Activated T-cell treated with anti-CD3 and anti-CD28 coated beads for 1 hour (primary cell): ENCODE measurements at places on chromosomes 11 and 22.
A peak's percentile ranks its signal among the peaks of the same experiment; 100 is the strongest.

GRCh38 chr11:31619980-31620379 lies 110.4 kb downstream of the ELP4 start:
- DNase-seq: no peak

GRCh38 chr22:19016081-19016766 lies 80.1 kb upstream of the PRODH start:
- no peak for DNase-seq

DNA sequence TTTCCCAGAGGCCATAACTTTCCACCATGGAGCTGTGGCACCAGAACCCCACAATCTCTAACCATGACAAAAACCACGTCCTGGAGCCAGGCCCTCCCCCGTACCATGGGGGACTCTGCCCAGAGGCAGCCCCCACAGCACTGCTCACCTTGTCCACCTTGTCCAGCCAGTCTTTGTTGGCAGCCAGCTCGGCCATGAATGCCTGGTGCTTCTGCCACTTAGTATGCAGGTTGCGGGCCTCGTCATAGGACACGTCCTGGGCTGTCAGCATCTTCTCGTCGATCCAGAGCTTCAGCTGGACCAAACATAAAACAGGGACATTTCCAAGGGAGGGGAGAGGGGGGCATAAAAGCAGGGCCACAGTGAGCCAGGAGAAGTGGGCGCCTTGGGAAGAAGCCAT lies 20.8 kb upstream of the RBM4B start:
- no peak for DNase-seq

GRCh38 chr11:128157423-128158298 lies 429.7 kb downstream of the ETS1 start:
- peak; percentile 55 for DNase-seq

GRCh38 chr11:59273373-59273841 lies 60.7 kb upstream of the MPEG1 start:
- DNase-seq: no peak

- no peak for DNase-seq
Measured at GRCh38 chr11:235609-235996, 539 bp downstream of the SIRT3 start.

DNA sequence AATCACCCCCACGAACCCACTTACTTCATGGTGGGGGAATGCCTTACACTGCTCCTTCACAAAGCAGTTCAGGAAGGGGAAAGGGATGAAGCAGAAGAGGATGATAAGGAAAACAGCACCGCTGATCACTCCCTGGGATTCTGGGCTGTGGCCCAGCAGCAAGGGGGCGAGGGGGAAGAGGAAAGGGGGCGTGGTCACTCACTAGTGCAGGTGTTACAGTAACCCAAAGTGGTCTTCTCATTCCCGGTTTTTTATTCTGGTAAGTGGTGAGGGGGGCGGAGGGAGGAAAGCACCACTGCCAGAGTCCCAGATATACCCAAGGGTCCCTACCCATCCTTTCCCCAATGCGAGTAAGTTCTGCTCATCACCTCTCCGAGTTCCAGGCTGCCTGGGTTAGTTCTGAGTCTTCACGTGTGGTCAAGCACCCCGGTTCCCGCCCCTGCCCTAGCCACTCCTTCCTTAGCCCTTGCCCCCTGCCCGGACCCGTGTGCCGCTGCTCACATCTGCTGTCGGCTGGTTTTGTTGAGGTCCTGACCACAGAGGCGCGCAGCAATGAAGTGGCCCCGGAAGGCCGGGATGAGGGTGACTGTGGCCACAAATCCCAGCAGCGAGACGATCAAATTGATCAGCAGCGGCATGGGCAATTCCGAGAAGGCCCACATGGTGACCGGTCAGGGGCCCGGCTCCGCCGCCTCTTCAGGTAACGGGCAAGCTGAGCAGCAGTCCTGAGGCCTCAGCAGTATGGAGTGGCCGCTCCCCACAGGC lies 477 bp downstream of the DPAGT1 start:
- DNase-seq: no peak

- DNase-seq: no peak
Measured at GRCh38 chr11:68670208-68670992, 13.9 kb upstream of the GAL start.

DNA sequence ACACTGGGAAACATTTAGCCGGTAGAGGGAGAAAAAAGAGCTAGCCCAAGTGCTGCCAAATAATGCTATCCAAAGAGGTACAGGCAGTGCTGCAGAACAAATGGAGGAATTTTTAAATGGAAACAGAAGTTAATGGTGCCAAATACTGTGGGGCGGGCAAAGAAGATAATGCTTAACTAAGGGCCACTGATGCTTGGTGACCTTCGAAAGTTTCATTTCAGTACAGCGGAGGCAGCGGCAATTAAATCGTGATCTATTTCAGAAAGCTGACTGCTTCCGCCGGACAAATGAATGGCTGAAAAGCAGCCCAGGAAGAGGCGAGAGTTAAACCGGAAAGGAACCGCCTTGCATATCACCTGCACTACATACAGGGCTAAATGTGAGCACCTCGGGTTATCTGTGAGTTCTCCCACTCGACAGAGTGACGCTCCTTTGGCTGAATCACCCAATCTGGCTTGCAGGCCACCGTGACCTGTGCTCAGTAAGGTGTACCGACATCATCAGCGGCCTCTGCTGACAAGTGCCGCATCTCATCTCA lies 42.1 kb downstream of the CADM1 start:
- DNase-seq: no peak

- no peak for DNase-seq
Measured at GRCh38 chr11:115958089-115959000, 454.1 kb upstream of the CADM1 start.

DNA sequence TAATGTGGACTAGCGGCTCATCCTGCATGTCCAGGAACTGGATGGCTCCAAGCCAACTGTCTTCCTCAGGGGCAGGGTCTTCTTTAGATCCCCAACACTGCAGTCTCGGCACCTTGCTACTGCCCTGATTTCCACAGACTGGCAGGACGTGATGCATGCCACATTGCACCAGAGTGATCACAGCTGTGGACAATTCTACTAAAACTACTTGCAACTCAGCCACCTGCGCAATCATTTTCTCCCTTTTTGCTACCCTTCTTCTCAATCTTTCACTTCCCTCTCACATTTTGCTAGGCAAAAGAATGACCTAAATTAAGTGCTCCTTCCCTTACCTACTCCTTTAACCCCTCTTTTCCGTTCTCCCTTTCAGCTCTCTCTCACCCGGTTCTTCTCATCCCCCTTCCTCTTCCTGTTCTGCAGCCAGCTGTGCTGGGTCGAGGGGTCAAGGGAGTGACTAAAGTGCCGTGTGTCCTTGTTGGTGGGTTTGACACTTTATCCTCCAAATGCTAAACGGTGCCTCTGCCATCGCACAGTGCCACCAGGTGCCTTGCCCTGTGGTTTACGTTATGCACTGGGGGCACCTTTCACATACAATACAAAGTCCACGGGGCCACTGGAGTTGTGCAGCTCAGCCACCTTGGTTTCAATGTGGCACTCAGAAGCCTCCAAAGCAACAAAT lies 11.5 kb upstream of the PEX26 start:
- DNase-seq: no peak

- DNase-seq: no peak
Measured at GRCh38 chr22:47102648-47103047, 340.2 kb downstream of the TBC1D22A start.

DNA sequence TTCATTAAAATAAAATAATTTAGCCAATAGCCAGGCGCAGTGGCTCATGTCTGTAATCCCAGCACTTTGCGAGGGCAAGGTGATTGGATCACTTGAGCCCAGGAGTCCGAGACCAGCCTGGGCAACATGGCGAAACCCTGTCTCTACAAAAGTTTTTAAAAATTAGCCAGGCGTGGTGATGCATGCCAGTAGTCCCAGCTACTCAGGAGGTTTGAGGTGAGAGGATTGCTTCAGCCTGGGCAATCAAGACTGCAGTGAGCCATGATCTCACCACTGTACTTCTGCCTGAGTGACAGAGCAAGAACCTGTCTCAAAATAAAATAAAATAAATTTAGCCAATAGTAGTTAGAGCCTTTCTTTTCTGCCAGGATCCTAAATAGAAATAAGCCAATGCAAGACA lies 12.2 kb downstream of the HPS5 start:
- DNase-seq: no peak

DNA sequence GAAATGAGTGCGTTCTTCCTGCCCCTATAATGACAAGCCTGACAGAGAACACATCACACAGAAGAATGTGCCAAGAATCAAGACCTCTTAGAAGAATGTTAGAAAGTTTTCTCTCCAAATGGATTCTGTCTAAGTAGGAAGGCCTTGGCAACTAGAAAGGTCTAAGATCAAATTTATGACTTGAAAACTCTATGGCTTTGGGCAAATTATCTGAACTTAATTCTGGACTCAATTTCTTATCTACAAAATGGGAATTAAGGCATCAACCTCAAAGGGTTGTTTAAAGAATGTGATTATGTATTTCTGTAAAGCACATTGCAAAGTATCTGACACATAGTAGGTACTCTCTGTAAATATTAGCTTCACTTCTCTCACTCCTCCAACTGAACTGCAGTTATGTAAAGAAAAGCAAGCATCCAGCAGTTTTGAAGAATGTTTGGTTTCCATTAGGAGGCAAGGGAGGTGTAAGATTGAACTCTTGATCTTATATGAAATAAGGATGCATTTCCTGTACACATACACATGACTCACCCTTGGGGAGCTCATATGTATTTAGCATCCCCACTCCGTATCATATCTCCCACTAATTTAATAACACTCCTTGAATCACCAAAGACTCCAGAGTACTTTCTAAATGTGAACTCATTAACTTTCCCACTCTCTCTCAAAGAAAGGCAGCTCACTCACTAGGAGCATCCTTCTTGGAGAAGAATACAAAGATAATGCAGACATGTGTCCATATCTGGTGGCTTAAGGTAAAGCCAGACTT lies 77.6 kb downstream of the ETS1 start:
- DNase-seq: no peak

- no peak for DNase-seq
Measured at GRCh38 chr11:68956547-68957254, 24.1 kb downstream of the MRGPRD start.

DNA sequence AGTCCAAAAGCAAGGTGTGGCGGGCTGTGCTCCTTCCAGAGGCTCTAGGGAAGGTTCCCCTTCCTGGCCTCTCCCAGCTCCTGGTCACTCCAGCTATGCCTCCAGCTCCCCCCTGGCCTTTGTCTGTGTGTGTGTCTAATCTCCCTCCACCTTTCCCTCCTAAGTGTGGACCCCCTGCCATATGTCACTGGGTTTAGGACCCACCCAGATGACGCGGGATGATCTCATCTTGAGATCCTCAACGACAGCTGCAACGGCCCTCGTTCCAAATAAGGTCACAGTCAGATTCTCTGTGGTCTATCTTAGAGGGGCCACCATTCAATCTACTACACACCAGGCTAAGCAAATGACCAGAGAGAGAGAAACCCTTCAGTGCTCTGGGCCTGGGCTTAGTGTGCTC lies 107.9 kb downstream of the ARHGAP8 start:
- no peak for DNase-seq

DNA sequence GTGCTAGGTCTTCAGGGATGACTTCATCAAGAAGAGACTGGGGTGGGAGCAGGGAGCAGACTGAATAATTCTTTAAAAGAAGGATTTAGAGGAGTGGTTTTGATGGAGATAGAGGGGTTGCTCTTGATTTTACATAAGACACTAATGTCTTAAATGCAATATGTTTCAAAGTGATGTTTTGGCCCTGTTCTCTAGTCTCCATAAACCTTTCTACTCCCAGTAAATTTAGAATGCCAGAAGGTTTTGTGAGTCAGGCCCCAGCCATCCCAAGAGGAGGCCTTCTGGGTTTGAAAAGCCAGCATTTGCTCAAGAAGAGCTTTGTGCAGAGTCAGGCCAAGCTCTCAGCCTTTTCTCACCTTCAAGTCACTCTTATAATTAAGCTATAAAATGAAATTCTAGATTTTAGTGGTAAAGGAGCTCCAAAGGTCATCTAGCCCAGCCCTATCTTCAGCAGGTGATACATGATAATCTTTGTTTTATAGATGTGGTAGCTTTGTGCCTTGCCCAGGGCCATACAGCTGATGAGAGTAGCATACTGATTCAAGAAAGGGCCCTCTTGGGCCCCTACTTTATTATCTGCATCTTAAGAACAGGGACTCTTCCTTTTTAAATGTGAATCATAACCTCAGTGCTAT lies 122.8 kb upstream of the MTNR1B start:
- no peak for DNase-seq

- no peak for DNase-seq
Measured at GRCh38 chr22:43555561-43556515, 144.0 kb downstream of the MPPED1 start.

- no peak for DNase-seq
Measured at GRCh38 chr11:115919341-115920091, 415.3 kb upstream of the CADM1 start.

GRCh38 chr11:123145661-123146060 lies 49.4 kb downstream of the CLMP start:
- DNase-seq: no peak

GRCh38 chr11:68076371-68077042 lies 37.7 kb downstream of the TCIRG1 start:
- DNase-seq: no peak

DNA sequence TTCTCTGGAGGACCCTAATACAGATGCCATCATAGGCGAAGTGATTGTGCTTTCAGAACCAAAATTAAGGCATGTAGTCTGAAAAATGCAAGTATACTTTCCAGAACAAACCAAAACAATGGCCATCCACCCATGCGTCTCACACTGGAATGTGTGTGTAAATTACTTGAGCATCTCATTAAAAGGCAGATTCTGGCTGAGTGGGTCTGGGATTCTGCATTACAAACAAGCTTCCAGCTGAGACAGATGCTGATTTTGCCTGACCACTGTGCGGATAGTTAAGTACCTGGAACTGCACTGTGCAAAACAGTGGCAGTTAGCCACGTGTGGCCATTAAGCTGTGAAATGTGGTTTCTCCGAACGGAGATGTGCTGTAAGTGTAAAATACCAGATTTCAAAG lies 26.2 kb downstream of the RRP7A start:
- no peak for DNase-seq

DNA sequence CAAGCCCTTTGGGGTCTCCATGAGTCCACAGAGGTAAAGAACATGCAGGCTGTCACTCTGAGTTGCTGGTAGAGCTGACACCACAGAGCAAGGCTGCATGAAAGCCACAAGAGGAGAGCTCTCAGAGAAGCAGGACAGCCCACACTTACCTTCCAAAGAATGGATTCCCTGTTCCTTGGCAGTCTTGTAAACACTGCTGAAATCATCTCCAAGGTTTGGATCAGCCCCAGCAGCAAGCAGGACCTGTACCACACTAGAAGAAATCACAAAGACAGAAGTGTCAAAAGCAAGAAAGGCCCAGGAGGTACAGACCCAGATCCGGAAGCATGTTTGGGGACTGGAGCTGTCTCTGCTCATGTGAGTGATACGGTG lies 54.2 kb downstream of the CLPB start:
- no peak for DNase-seq

GRCh38 chr22:25166266-25167040 lies 33.2 kb upstream of the CRYBB3 start:
- DNase-seq: no peak

- DNase-seq: no peak
Measured at GRCh38 chr11:86360775-86361395, 13.8 kb upstream of the CCDC81 start.
